CD4-positive, alpha-beta memory T cell (primary cell): ENCODE measurements at places on chromosomes 7 and 10.

- H3K36me3 ChIP-seq: no peaks in the 10 kb centered on the region
- DNase-seq: no peak
- H3K27ac ChIP-seq: no peak overlapping the region
- no peak overlapping the region for H3K4me3 ChIP-seq
- H3K27me3 ChIP-seq: no peaks in the 10 kb centered on the region
Observed at GRCh38 chr10:4167216-4167615, 382.2 kb upstream of the KLF6 start.

GRCh38 chr7:137820677-137821420 is 25.9 kb downstream of the DGKI start:
- no peaks in the 10 kb centered on the region for H3K27me3 ChIP-seq
- DNase-seq: no peak

GRCh38 chr10:117462424-117462792 is 80.1 kb upstream of the EMX2 start:
- no peaks in the 10 kb centered on the region for H3K4me1 ChIP-seq
- DNase-seq: no peak
- no peaks in the 10 kb centered on the region for H3K36me3 ChIP-seq
- no peak overlapping the region for H3K27ac ChIP-seq

DNA sequence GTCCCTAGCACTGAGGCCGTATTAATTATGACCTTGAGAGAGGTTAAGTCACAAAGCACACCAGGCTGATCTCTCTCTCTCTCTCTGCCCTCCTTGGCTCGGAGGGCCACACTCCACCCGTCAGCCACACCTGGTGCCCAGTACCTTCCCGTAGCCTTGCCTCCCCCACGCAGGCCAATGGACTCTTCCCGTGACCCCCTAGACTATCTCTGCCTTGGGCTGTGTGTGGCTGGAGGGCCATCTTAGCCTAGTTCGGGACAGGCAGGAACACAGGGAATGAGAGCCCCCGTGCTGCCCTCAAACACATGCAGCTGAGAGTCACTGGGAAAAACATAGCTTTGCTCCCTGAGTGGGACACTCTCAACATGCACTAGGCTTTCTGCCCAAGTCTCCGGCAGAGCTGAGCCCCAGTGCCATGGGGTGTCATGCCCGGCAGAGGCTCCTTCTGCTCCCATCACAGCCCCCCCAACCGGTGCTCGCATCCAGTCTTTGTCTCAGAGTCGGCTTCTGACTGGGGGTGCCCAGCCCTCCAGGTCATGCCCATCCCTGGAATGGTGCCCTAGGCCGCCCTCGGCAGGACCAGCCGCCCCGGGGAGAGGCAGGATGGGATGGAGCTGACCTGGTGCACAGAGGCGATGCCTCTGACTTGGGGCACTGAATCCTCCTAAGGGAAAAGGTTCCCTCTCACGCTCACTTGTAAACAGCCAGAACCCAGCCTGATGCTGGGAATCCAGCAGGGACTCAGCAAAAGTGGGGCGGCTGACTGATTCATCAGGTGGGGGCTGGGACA is 63.0 kb downstream of the TCERG1L start:
- no peaks in the 10 kb centered on the region for H3K27me3 ChIP-seq
- no peaks in the 10 kb centered on the region for H3K4me1 ChIP-seq
- H3K27ac ChIP-seq: no peak overlapping the region
- no peak for DNase-seq

GRCh38 chr7:36741866-36742265 is 17.6 kb upstream of the AOAH start:
- no peaks in the 10 kb centered on the region for H3K36me3 ChIP-seq
- H3K4me3 ChIP-seq: no peak overlapping the region
- H3K4me1 ChIP-seq: peaks cover 5% of the 10 kb centered on the region
- no peaks in the 10 kb centered on the region for H3K27me3 ChIP-seq
- no peak overlapping the region for H3K27ac ChIP-seq
- no peak for DNase-seq

GRCh38 chr10:116311706-116312490 is 12.3 kb upstream of the CCDC172 start:
- no peak overlapping the region for H3K4me3 ChIP-seq
- DNase-seq: no peak
- H3K4me1 ChIP-seq: no peaks in the 10 kb centered on the region
- no peaks in the 10 kb centered on the region for H3K36me3 ChIP-seq
- no peaks in the 10 kb centered on the region for H3K27me3 ChIP-seq

GRCh38 chr10:17737027-17737965 is 14.7 kb upstream of the TMEM236 start:
- H3K36me3 ChIP-seq: no peaks in the 10 kb centered on the region
- H3K4me1 ChIP-seq: no peaks in the 10 kb centered on the region
- H3K27ac ChIP-seq: no peak overlapping the region
- no peaks in the 10 kb centered on the region for H3K27me3 ChIP-seq

- H3K4me3 ChIP-seq: no peak overlapping the region
- no peaks in the 10 kb centered on the region for H3K27me3 ChIP-seq
- no peak for DNase-seq
- no peaks in the 10 kb centered on the region for H3K36me3 ChIP-seq
- H3K4me1 ChIP-seq: no peaks in the 10 kb centered on the region
Observed at GRCh38 chr10:20768843-20769242, 128.3 kb downstream of the NEBL start.

DNA sequence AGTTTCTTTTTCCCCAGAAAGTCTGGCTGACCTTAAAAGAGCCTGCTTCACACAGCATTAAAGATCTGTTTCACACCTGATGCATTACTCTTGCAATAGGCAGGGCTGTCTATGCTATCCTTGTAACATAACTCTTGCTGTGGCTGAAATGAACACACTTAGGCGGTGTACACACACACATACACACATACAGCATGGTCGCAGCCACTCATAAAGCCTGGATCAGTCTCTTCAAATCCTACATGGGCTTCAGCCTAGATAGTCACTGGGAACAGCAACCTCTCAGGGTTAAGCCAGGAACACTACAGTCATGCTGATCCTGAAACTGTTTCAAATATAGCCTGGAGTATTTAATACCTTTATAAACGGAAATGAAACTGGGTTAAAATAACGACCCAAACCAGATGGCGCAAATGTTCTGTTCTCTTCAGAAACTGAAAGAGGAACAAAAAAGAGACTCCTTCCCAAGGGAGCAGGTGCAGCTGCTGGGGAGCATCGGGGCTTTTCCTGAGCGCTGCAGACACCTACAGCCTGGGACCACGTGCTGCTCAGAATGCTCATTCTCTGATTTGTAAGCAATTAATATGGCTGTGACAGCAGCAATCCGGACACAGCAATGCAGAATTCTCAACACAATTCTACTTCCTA is 61.0 kb upstream of the SFMBT2 start:
- no peaks in the 10 kb centered on the region for H3K36me3 ChIP-seq
- peak overlapping the region; percentile 39 for H3K4me3 ChIP-seq
- H3K27ac ChIP-seq: no peak overlapping the region
- H3K4me1 ChIP-seq: peaks cover 15% of the 10 kb centered on the region
- H3K27me3 ChIP-seq: no peaks in the 10 kb centered on the region

- no peak overlapping the region for H3K4me3 ChIP-seq
- DNase-seq: no peak
- no peaks in the 10 kb centered on the region for H3K27me3 ChIP-seq
Observed at GRCh38 chr10:133461841-133462240, 8.1 kb downstream of the SCART1 start.

DNA sequence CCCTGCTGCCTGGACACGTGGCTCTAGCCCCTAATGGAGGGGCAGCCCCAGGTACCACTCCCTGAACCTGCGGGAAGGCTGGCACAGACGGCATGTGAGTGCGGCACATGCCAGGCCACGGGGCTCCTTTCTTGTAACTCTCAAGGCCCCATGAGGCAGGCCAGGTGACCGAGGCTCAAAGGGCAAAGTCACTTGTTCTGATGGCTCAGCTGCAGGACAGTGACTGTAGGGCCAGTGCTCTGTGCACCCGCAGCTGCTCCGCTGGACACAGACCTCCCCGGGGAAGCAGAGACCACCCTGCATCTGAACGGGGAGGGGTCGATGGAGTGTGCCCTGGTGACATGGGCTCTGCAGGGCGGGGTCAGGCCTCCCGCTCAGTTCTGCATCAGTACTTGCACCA is 55.3 kb downstream of the PTPRE start:
- no peaks in the 10 kb centered on the region for H3K4me1 ChIP-seq
- no peak overlapping the region for H3K4me3 ChIP-seq
- H3K27me3 ChIP-seq: no peaks in the 10 kb centered on the region
- H3K27ac ChIP-seq: no peak overlapping the region

DNA sequence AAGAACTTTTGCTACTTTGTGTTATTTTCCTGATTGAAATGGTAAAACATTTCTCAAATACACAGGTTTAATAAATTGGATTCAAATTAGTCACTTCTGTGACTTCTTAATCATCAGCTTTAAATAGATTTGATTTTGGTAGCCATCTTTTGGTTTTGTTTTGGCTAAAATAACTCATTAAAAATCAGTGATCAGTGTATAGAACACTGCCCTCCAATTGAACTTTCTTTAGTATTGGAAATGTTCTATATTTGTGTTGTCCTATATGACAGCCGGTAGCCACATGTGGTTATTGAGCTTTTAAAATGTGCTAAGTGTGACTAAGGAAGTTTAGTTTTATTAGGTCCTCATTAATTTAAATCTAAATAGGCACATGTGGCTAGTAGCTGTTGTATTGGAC is 50.4 kb downstream of the GLCCI1 start:
- no peaks in the 10 kb centered on the region for H3K27me3 ChIP-seq
- H3K4me1 ChIP-seq: peaks cover 43% of the 10 kb centered on the region
- no peak for DNase-seq
- peaks cover 4% of the 10 kb centered on the region for H3K36me3 ChIP-seq
- no peak overlapping the region for H3K27ac ChIP-seq

DNA sequence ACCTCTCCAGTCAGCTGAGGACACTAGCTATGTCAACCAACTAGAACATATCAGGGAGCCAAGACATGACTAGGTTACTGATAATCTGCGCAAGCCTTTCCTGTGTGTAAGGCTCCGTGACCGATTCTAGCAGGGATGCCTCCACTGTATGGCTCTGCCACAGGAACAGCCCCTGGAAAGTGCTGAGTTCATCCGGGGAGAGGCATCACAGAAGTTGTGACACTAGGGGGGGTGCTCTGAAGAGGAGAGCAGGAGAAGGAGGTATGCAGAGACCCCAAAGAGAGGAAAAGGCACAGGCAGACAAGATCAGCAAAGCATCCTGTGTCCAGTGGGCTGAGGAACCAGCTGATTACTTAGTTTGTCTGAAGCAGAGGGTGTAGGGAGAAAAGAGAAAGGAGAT is 13.5 kb downstream of the UPP1 start:
- H3K36me3 ChIP-seq: peaks cover 79% of the 10 kb centered on the region
- no peak for DNase-seq
- no peak overlapping the region for H3K27ac ChIP-seq
- H3K27me3 ChIP-seq: no peaks in the 10 kb centered on the region

GRCh38 chr10:104253606-104254410 is 884 bp upstream of the GSTO1 start:
- peaks cover under 1% of the 10 kb centered on the region for H3K36me3 ChIP-seq
- no peaks in the 10 kb centered on the region for H3K27me3 ChIP-seq
- peaks cover 37% of the 10 kb centered on the region for H3K4me1 ChIP-seq

- no peaks in the 10 kb centered on the region for H3K27me3 ChIP-seq
- H3K27ac ChIP-seq: no peak overlapping the region
- no peaks in the 10 kb centered on the region for H3K36me3 ChIP-seq
- no peak for DNase-seq
- H3K4me3 ChIP-seq: no peak overlapping the region
Observed at GRCh38 chr10:76723844-76724243, 913.8 kb downstream of the KCNMA1 start.

DNA sequence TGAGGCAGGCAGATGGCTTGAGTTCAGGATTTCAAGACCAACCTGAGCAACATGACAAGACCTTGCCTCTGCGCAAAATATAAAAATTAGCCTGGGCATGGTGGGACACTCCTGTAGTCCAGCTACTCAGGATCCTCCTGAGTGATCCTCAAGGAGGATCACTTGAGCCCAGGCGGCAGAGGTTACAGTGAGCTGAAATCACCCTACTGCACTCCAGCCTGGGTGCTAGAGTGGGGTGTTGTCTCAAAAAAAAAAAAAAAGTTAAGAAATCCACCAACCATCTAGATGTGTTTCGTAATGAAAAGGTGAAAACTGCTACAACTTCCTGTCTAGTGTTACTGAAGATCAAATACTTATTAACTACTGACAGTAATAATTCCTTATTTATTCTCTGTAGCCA is 8.1 kb downstream of the GLCCI1 start:
- peak overlapping the region; percentile 26 for H3K27ac ChIP-seq
- H3K36me3 ChIP-seq: no peaks in the 10 kb centered on the region
- H3K4me3 ChIP-seq: no peak overlapping the region
- H3K4me1 ChIP-seq: peaks cover 85% of the 10 kb centered on the region
- no peak for DNase-seq

GRCh38 chr10:84196083-84196482 is 1.7 kb downstream of the CDHR1 start:
- H3K27me3 ChIP-seq: peaks cover 13% of the 10 kb centered on the region
- H3K4me3 ChIP-seq: no peak overlapping the region
- peaks cover 17% of the 10 kb centered on the region for H3K4me1 ChIP-seq
- no peak for DNase-seq

- no peaks in the 10 kb centered on the region for H3K36me3 ChIP-seq
- no peak overlapping the region for H3K4me3 ChIP-seq
- DNase-seq: no peak
- no peak overlapping the region for H3K27ac ChIP-seq
- H3K4me1 ChIP-seq: peaks cover 17% of the 10 kb centered on the region
Observed at GRCh38 chr7:158865462-158865922, 9.1 kb downstream of the DYNC2I1 start.

DNA sequence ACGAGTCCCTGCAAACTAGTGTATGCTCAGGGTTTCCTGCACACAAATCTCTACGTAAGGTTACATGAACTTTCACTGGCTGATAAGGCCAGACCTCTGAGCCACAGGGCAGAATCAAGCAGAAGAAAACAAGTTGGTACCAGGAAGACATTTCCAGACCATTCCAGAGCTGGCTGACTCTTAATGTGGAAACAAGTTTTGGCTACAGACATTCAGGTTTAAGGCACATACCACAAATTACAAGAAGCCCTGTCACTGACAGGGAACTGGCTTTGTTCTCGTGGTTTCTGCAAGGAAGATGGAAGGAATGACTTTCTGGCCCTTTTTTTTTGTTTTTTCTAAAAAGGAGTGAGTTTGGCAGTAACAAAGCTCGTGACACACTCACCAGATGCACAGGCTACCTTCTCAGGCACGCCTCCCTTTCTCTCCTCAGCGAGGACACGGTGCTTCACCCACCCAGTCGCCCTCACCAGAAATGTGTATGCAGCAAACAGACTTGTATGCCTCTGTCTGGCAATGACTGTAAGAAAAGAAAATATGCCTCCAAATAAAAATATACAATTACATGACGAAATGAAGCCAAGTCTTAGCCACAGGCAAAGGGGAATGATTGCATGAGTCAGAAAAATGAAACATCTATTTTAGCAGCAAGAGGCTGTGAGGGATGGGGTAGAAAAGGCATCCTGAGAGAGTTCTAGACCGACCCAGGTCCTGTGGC is 22.6 kb downstream of the PLAC9 start:
- no peaks in the 10 kb centered on the region for H3K4me1 ChIP-seq
- DNase-seq: no peak
- H3K36me3 ChIP-seq: peaks cover 80% of the 10 kb centered on the region
- H3K27ac ChIP-seq: no peak overlapping the region
- no peaks in the 10 kb centered on the region for H3K27me3 ChIP-seq
